ENCODE measurements at places on chromosomes 16 and 17.

- DNase-seq = no peak
Measured at GRCh38 chr17:951325-952132, 28.0 kb downstream of the NXN start.

- DNase-seq = no peak
Measured at GRCh38 chr17:80692931-80693467, 148.4 kb downstream of the RPTOR start.

DNA sequence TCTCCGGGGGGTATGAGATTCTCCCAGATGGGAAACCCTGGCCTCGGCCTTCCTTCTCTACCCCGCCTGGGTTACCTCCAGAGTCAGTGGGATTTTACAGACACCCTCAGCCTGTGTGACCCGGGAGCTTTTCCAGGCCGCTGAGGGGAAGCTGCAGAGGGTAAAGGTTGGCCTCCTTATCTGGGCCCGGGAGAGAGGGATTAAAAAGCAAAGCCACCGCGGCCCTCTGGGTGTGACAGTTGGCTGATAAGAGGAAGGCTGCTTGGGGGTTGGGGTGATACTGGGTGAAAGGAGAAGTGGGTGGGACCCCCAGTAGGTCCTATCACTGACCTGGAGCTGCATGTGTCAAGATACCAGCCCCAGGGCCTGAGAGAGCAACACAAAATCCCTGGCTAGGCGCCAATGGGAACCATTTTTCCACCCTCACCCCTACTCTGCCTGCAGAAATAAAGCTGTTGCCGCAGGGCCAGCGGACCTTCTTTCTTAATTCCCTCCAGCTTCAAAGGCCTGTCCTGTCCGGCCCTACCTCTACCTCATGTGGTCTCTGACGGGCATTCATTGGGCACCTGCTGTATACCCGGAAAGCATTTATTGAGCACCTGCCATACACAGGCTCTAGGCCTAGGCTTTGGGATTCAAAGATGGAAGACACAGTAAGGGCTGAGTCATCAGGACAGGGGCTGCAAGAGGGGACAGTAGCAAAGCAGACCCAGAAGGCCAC, 77.6 kb upstream of the GSE1 start:
- DNase-seq = no peak

GRCh38 chr17:31556969-31557645, 165.6 kb downstream of the RAB11FIP4 start:
- DNase-seq = no peak

GRCh38 chr16:57787519-57787905, 14.8 kb downstream of the KIFC3 start:
- no peak for DNase-seq

DNA sequence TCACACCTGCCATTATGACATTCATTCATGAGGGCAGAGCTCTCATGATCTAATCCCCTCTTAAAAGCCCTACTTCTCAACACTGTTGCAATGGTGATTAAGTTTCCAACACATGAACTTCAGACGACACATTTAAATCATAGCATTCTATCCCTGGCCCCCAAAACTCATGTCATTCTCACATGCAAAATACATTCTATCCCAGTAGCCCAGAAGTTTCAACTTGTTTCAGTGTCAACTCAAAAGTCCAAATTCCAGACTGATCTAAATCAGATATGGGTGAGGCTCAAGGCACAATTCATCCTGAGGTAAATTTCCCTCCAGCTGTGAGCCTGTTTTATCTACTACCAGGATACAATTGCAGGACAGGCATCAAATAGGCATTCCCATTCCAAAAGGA, 25.2 kb downstream of the LYRM1 start:
- DNase-seq = no peak

DNA sequence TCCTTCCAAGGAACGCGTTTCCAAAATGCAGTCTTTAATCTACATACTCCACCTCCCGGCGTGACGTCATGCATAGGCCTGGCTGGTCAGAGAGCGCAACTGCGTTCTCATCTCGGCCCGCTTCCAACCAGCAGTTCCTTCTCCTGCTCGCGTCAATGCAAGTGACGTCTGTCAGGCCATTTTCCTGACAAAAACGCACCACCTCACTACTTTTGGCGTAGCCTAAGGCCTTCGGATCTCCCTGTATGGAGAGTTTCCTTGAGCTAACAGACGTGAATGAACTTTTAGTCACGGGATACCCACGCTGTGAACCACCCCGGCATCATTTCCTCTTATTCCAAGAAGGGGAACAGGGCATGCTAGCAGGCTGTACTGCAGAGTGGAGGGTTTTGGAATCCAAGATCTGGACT, 25.0 kb downstream of the TEX14 start:
- peak; percentile 94 for DNase-seq

DNA sequence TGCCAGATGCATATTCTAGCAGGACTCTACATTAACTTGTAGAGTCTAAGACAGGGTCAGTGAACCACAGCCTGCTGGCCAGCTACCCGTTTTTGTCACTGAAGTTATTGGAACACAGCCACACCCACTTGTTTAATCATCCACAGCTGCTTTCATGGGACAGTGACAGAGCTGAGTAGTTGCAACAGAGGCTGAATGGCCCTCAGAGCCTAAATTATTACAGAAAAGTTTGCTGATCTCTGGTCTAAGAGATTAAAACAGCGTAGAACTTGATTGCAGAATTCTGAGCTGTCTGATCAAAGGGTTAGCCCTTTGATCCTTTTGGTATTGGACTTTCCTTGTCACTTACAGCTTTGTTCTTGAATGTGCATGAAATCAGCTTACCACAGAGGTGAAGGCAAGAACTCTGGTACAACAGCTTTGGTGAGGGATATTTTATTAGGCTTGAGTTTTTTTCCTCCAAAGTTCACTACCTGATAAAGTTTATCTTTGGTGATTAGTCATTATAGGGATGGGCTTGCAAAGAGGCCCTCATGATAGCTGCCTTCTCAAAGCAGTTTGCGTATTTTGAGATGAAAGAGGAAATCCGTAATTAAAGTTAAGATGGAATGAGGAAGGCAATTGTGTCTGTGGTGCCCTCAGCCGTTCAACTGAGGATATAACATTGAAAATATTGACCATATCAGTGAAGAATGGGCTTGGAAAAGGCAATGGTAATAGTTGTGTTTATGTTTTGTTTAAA, 23.6 kb downstream of the ALDH3A2 start:
- DNase-seq = no peak

DNA sequence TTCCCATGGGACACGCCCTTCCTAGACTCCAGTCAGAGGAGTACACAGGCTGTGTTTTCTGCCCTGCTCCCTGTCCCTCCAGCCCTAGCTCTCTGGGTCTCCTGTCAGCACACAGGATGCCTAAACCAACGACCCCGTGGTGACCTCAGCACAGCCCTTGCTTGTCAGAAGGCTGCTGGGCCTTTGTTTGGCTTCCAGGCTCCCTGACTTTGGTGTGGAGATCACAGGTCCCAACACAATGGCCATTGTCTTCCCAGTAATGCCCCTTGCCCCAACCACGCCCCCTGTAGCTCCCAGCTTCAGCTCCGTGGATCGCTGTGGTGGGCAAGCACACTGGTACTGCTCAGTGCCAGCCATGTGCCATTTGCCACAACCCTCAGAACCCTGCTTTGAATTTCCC, 15.0 kb downstream of the HNF1B start:
- peak; percentile 37 for DNase-seq

GRCh38 chr16:87951552-87952538, 611 bp downstream of the BANP start:
- peak; percentile 86 for DNase-seq

- DNase-seq = no peak
Measured at GRCh38 chr16:25941800-25942499, 250.2 kb downstream of the HS3ST4 start.

- DNase-seq = no peak
Measured at GRCh38 chr17:7222972-7223292, 3.2 kb downstream of the ACADVL start.

GRCh38 chr17:6453279-6454024, 9.2 kb downstream of the PIMREG start:
- DNase-seq = no peak

DNA sequence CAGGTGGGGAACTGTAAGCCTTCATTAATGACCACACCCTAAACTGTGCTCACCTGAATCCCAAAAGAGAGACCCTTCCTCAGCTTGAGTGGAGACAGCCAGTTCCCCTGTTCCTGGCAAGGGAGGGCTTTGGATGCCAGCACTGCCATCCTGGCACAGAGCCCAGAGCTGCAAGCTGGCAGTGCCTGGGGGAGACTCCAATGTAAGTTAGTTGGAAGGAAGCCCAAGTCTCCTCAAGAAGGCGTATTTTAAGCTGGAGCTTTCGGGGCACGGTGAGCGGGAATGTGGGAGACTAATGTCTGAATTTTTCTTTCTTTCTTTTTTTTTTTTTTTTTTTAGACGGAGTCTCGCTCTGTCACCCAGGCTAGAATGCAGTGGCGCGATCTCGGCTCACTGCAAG, 4.7 kb downstream of the CDC42EP4 start:
- DNase-seq = no peak

DNA sequence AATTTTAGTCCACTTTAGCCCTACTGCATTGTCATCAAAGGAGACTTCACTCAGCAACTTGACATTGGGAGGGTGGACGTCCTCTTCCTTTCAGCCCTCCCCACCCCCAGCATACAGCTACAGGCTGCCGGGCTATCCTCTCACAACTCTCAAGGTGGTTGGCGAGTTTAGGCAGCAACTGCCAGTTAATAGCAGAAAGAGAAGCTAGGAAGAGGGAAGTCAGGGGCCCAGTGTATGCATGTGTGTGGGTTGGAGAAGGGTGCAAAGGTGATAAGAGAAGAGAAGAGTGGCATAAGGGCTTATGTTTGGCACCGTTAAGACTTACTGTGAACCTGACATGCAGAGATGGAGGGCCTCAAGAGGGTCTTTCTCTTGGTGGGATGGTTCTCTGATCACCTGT, 31.8 kb downstream of the CCL4 start:
- DNase-seq = no peak

- DNase-seq = no peak
Measured at GRCh38 chr17:50905460-50905803, 39.3 kb upstream of the TOB1 start.

DNA sequence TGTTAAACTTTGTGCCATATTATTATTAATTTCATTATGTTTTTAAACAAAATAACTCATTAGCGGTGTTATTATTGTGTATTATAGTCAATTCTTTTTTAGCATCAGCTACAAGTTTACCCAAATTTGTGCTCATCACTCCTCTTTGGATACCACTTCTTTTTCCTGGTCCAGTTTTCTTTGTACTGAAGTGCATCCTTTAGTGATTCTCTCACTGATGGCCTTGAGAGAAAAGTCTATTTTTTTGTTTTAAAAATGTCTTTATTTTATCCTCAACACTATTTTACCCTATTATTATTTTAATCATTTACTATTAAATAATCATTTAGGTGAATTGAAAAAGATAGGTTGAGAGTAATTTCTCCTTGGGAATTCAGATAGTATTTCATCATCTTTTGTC, 99.2 kb downstream of the RGS9 start:
- DNase-seq = no peak

DNA sequence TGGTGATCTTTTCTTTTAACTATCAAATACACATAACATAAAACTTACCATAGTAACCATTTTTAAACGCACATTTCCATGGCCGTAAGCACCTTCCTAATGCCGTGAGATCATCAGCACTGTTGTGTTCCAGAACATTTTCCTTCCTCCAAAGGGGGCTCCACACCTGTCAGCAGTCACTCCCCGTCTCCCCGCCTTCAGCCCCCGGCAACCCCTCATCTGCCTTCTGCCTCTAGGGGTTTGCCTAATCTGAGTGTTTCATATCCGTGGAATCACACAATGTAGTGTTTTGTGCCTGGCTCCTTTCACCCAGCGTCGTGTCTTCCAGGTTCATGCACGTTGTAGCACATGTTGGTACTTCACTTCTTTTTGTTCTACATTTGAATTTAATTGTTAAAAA, 350.1 kb upstream of the TNRC6C start:
- no peak for DNase-seq

DNA sequence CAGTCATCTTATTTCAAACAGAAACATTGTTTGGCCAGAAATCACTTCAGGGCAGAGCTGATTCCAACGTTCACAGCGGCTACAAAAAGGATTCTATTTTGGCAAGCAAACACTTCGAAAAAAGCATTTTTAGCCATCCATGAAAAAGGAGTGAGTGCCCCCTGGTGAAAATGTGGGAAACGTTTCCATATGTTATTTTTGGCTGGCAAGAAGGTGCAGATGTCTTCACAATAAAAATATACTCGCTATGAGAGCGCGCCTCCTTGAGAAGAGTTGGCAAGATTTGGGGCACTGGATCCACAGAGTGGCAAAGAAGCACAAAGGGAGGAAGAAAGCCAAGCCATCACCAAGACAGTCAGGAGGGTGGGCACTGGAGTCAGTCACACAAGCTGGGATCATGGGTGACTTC, 191.1 kb downstream of the CHD9NB start:
- no peak for DNase-seq

- DNase-seq = no peak
Measured at GRCh38 chr17:65185668-65186382, 48.7 kb downstream of the RGS9 start.

- no peak for DNase-seq
Measured at GRCh38 chr17:9299695-9300094, 275.9 kb downstream of the STX8 start.

DNA sequence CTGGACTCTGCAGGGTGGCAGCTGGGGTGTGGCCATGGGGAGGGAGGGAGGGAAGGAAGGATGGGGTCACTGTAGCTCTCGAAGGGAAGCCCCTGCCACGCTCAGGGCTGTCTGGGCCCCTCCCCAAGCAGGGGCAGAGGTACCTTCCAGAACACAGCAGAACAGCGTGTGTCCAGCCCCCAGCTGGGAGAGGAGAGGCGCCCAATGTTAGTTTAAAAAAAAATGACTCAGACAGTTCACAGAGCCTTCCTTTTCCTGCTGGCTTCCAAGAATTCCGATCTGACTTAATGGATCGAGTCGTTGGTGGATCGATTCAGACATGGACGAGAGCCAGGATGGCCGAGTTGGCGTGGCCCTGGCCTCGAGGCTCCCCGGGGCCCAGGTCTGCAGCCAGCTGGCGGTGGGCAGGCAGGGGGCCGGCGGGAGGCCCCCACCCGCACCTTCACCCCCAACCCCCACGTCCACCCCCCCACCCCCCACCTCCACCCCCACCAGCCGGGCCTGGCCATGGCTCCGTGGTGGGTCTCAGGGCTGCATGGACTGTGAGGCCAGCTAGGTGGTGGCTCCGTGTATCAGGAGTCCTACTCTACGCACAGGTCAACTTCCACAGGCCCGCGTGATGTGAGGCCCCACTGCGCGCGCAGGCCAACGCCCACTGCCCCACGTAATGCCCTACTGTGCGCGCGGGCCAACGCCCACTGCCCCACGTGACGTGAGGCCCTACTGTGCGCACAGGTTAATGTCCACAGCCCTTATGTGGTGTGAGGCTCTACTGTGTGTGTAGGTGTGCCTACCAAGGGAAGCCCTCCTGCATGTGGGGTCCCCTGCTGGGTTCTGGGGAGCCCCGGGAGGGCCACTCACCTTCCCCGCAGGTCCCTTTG, 21.8 kb downstream of the CACNA1H start:
- DNase-seq = no peak

DNA sequence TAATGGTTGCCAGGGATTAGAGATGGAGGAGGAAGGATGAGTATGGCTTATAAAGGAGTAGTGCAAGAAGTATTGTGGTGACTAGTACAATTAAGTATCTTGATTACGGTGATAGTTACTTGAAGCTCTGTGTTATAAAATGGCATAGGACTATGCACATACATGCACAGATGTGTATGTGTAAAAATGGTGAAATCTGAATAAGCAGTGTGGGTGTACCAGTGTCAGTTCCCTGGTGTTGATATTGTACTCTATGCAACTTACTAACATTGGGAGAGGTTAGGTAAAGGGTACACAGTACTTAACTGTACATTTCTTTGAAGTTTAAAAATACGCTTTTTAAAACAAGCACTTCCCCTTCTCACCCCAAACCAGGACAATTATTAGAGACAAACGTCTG, 48.5 kb downstream of the NSRP1 start:
- DNase-seq = no peak

GRCh38 chr17:80374732-80375585, 40.0 kb upstream of the ENDOV start:
- peak; percentile 25 for DNase-seq
